NCI-H2081 treated with DMSO at 0.1 percent for 48 hours (cell line): ENCODE measurements at places on chromosomes 16 and 17.

GRCh38 chr17:76032073-76032779 is 5.1 kb upstream of the EVPL start:
- peak; percentile 46 for DNase-seq

DNA sequence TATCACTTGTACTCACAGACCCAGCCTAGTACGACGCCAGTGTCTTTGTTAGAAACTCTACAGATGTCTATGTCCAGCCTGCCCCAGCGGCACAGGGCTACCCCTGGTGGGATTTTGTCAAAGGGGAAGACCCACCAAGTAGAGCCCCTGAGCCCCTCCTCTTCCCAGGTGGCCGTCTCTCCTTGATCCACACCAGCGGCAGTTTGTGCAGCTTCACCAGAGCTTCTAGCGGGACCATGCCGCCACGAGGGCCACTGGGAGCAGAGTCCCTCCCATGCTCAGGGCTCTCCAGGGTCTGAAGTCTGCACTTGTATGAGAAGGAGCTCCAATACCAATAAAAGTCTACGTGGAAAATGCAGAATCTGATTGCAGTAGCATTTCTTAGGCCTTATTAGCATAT is 157.1 kb downstream of the RPTOR start:
- DNase-seq = no peak

DNA sequence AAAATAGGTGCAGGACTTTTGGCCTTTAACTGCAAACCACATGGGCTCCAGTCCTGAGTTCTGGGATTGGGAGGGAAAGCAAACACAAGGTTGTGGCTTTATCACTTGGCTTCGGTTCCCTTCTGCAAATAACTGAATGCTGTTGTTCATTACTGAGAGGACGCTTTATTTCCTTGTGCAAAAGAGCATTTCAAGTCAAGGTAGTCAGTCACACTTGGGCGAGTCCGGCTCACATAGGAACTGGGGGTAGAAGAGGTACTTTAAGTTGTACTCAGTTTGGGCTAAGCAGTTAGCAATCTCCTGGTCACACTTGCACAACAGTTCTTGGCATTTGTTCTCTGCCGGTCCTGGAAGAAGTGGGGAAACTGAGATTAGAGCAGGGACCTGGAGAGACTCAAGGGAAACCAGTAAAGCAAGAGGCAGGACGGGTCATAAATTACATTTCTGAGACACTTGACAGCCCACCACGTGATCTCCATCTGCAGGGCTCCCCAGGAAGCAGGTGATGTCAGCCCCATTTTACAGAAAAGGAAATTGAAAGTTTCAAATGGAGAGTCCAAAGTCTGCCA is 21.6 kb downstream of the PLA2G10 start:
- no peak for DNase-seq

DNA sequence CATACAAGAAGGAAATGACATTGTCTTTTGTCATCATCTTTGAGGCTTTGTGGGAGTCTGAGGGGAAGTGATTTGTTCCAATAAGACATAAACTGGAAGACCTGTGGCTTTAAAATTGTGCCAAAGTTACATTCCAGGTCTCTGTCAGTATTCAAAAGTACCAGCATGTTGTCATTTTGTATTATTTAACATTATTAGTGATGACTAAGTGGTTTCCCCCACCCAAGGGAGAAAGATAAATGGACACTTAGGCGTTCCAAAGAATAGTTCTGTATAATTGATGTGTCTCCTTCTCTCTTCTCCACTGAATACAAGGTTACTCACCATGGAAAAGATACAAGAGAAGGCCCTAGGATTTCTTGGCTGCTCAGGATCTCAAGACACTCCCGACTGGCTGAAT is 3.8 kb downstream of the CFAP97D1 start:
- no peak for DNase-seq

- DNase-seq = no peak
These were observed 97.3 kb downstream of the SALL1 start for GRCh38 chr16:51053775-51054174.

- no peak for DNase-seq
These were observed 40.2 kb downstream of the C17orf67 start for GRCh38 chr17:56793531-56793930.

DNA sequence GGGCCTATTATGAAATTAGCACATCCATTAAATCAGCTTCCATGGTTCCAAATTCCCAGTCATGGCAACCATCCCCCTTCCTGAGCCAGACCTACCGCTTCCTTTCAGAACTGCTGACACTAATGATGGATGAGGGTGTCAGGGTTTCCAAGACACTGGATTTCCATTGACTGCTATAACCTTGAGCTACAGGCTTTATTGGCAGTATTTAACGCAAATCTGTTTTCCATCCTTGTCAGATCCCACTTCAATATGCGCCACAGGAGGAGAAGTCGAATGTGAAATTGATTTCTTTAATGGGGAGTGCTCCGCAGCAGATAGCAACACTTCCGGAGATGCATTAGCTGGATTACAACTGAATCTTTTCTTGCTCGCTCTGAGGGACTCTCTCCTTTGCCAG is 197.1 kb downstream of the HS3ST4 start:
- DNase-seq = no peak

GRCh38 chr17:73304971-73305812 is 6.6 kb downstream of the CDC42EP4 start:
- no peak for DNase-seq

DNA sequence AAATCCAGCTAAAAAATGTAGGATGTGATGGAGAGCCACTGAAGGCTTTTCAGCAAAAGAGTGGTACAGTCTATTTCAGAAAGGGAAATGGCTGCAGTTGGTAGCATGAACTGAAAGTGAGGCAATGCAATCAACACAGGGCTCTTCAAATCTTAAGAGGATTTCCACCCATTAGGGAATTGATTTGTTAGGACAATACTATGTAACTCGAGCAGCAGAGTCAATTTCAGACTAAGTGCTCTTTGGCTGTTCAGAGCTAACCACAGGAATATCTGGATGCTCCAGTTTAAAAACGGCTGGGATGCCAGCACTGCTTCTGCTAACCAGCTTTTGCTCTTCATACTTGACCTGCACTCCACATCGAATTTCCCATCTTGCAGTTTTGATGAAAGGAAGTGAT is 24.6 kb downstream of the CACNG1 start:
- no peak for DNase-seq

- DNase-seq = no peak
These were observed 9.8 kb downstream of the RASL10B start for GRCh38 chr17:35740997-35741931.

- DNase-seq = no peak
These were observed 2.2 kb upstream of the ATP6V0A1 start for GRCh38 chr17:42456223-42457106.

GRCh38 chr17:81367171-81367570 is 28.1 kb upstream of the BAHCC1 start:
- no peak for DNase-seq

DNA sequence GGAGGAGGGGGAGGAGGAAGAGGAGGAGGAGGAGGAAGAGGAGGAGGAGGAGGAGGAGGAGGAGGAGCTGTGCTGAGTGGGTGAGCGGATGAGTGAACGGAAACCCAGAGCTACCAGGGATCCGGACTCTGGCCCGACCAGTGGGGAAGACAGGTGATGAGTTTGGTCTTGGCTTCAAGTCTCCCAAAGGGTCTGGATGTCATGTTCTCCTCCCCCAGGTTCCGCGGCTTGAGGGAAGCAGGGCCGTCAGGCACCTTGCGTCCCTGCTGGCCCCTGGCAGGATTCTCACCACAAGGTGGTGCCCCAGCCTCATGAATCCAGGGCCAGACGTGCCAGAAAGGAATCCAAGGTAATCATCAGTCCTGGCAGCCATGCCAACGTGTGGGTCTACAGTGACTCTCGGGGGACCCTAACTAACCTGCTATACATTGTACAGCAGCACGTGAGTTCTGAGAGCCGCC is 13.5 kb upstream of the ABAT start:
- no peak for DNase-seq

DNA sequence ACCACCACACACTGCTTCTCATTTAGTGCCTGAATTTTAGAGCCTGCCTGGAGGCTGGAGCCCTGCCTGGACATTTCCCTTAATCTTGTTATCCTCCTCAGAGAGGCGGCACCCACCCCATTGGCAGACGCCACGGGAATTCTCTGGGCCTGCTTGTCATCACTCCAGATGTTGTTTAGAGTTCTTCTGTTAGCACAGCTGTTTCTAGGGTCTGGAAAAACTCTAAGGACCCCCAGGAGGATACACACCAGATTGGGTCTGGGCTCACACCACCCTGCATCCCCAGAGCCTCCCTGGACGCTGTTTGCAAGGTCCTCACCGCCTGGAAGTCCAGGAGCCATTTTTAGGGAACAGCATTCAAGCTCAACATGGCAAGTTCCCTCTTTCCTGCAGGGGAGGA is 565 bp upstream of the XAF1 start:
- no peak for DNase-seq

- DNase-seq = no peak
These were observed 62.9 kb downstream of the C16orf95 start for GRCh38 chr16:87254296-87254695.

- DNase-seq = no peak
These were observed 6.9 kb downstream of the SNTB2 start for GRCh38 chr16:69193855-69194254.

- no peak for DNase-seq
These were observed 174.6 kb upstream of the CDH13 start for GRCh38 chr16:82452004-82452756.

- DNase-seq = no peak
These were observed 20.8 kb downstream of the CHMP1A start for GRCh38 chr16:89636663-89637062.

- no peak for DNase-seq
These were observed 341 bp downstream of the PCYT2 start for GRCh38 chr17:81910840-81911276.
